ENCODE measurements at places on chromosomes 5 and 9. TPM values are rescaled to one million over a fixed set of nuclear protein-coding genes. Genes with fewer than 3 reads are reported as not detected.

The IL4 gene
- not detected for total RNA-seq

The UGT3A1 gene
- not detected for total RNA-seq

DNA sequence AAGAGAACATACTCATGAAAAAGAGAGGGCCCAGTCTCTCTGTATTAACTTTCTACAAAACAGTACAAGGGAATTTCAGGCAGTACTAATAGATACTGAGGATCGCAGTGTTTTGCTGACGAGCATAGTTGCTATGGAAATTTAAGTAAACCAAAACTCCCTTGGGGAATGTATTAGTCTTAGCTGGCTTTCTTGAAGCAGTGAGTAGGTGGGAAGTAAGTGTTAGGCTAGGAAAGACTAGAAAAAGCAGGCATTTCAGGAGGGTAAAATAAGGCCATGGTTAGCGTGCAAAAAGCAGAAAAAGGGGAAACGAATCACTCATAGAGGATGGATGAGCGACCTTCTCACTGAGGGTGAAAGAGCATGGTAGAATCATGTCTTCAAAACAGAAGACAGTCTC, 84.3 kb upstream of the ACTBL2 start:
- no peaks in the 10 kb centered on the region for H3K4me1 ChIP-seq
- H3K27me3 ChIP-seq = no peaks in the 10 kb centered on the region
- DNase-seq = no peak
- no peak overlapping the region for H3K27ac ChIP-seq
- no peak overlapping the region for H3K4me3 ChIP-seq

- H3K27ac ChIP-seq = no peak overlapping the region
- H3K4me1 ChIP-seq = no peaks in the 10 kb centered on the region
- H3K27me3 ChIP-seq = no peaks in the 10 kb centered on the region
- no peaks in the 10 kb centered on the region for H3K36me3 ChIP-seq
- no peak for DNase-seq
These were observed 225.8 kb downstream of the MELK start for GRCh38 chr9:36798350-36799065.

The C5orf46 gene
- 50.6 TPM for total RNA-seq

GRCh38 chr5:181042722-181043121, 2.7 kb downstream of the BTNL9 start:
- H3K36me3 ChIP-seq = no peaks in the 10 kb centered on the region
- H3K27me3 ChIP-seq = no peaks in the 10 kb centered on the region
- no peak for DNase-seq
- no peaks in the 10 kb centered on the region for H3K4me1 ChIP-seq

The LRRC26 gene
- total RNA-seq = not detected

DNA sequence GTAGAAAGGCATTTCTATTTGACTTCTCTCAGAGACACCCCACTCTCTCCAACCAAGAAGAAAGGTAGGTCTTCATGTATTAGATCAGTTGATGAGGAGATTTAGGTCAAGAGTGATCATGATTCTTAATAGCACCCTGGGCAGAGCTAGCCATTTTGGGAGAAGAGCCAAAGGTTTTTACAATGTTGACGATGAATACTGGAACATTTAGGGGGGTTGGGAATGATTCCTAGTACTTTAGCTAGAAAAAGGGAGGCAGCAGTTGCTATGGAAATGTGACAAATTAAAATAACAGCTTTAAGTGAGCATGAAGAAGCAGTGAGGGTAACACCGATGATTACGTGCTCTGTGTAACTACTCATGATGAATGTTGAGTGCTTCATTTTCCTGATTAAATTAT, 9.5 kb upstream of the RPS23 start:
- H3K4me1 ChIP-seq = no peaks in the 10 kb centered on the region
- DNase-seq = no peak
- no peaks in the 10 kb centered on the region for H3K36me3 ChIP-seq
- H3K27me3 ChIP-seq = no peaks in the 10 kb centered on the region
- H3K4me3 ChIP-seq = no peak overlapping the region
- no peak overlapping the region for H3K27ac ChIP-seq

DNA sequence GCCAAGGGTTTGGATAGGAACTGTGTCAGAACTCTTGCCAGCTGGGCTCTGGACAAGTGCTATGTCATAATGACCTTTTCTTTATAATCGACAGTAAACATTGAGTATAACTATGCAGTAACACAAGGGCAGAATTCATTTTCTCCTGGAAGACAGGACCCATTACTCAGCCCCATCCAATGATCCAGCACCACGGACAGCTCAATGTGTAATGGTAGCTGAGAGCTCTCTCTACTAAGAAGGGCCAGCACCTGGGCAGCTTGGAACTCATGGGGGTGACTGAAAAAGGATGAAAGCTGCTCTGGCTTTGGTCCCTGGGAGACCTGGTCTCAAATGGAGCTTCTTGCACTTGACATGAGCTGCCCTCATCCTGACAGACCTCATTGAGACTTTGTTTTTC, 347.8 kb downstream of the TRIM32 start:
- no peak overlapping the region for H3K4me3 ChIP-seq
- no peak for DNase-seq
- H3K4me1 ChIP-seq = no peaks in the 10 kb centered on the region
- H3K36me3 ChIP-seq = no peaks in the 10 kb centered on the region

- H3K4me1 ChIP-seq = no peaks in the 10 kb centered on the region
- no peak for DNase-seq
- no peaks in the 10 kb centered on the region for H3K36me3 ChIP-seq
These were observed 59.2 kb downstream of the DAPK1 start for GRCh38 chr9:87556821-87557220.

The LAMC3 gene
- total RNA-seq = 0.54 TPM

DNA sequence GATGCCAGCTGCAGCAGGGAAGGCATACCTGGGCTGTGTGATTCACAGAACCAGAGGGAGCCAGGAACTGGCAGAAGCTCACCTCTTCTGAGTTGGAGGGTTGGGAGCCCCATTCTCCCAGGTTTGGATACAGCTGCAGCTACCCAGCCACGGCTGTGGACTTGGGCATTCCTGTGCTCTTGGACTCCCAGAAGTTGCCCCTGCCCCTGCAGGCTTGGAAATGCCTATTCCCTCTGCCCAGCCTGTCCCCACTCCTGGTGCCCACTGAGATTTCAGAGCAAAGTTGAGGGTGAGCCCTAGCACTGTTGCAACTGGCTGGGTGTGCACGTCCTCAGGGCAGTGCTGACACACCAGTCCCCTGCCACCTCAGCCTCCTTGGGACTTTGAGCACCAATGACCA, 489.7 kb downstream of the SLCO4C1 start:
- no peaks in the 10 kb centered on the region for H3K27me3 ChIP-seq
- no peaks in the 10 kb centered on the region for H3K4me1 ChIP-seq
- no peak for DNase-seq
- no peaks in the 10 kb centered on the region for H3K36me3 ChIP-seq
- H3K27ac ChIP-seq = no peak overlapping the region
- no peak overlapping the region for H3K4me3 ChIP-seq

The ADAMTS6 gene
- total RNA-seq = 11.8 TPM

GRCh38 chr5:14876095-14876494, 4.5 kb upstream of the ANKH start:
- no peak overlapping the region for H3K4me3 ChIP-seq
- DNase-seq = no peak
- H3K36me3 ChIP-seq = no peaks in the 10 kb centered on the region
- H3K4me1 ChIP-seq = peaks cover 2% of the 10 kb centered on the region

GRCh38 chr5:32869216-32869615, 158.1 kb downstream of the NPR3 start:
- no peaks in the 10 kb centered on the region for H3K27me3 ChIP-seq
- H3K36me3 ChIP-seq = no peaks in the 10 kb centered on the region
- DNase-seq = no peak
- no peaks in the 10 kb centered on the region for H3K4me1 ChIP-seq

The CCDC152 gene
- total RNA-seq = 0.81 TPM

The LECT2 gene
- total RNA-seq = not detected

- H3K27me3 ChIP-seq = no peaks in the 10 kb centered on the region
- H3K27ac ChIP-seq = no peak overlapping the region
- no peaks in the 10 kb centered on the region for H3K36me3 ChIP-seq
- no peaks in the 10 kb centered on the region for H3K4me1 ChIP-seq
These were observed 605.1 kb upstream of the KLF4 start for GRCh38 chr9:108094676-108094993.

GRCh38 chr5:23223846-23224245, 283.6 kb upstream of the PRDM9 start:
- H3K4me3 ChIP-seq = no peak overlapping the region
- no peaks in the 10 kb centered on the region for H3K36me3 ChIP-seq
- no peaks in the 10 kb centered on the region for H3K27me3 ChIP-seq
- no peaks in the 10 kb centered on the region for H3K4me1 ChIP-seq
- no peak for DNase-seq

DNA sequence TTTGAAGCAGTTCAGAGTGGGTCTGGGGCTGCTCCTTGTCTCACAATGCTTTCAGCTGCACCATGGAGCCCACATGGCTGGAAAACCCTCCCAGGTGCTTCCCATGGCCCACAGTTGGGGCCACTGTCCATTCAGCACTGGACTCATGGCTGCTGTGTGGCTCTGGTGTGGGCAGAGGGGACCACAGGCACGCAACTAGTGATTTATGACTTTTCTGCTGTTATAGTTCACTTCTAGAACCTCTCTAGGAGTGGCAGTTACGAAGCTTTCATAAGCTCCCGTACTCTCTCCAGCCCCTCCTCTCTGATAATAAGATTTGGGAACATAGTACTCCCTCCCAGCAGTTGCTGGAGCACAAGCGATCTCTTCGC, 29.0 kb downstream of the GLRA1 start:
- H3K4me1 ChIP-seq = peaks cover 11% of the 10 kb centered on the region
- H3K27me3 ChIP-seq = no peaks in the 10 kb centered on the region
- no peak for DNase-seq
- no peaks in the 10 kb centered on the region for H3K36me3 ChIP-seq
- no peak overlapping the region for H3K27ac ChIP-seq
- H3K4me3 ChIP-seq = no peak overlapping the region

- H3K27me3 ChIP-seq = no peaks in the 10 kb centered on the region
- H3K4me1 ChIP-seq = no peaks in the 10 kb centered on the region
- no peaks in the 10 kb centered on the region for H3K36me3 ChIP-seq
- DNase-seq = no peak
These were observed 4.4 kb upstream of the BASP1 start for GRCh38 chr5:17212996-17213395.

GRCh38 chr9:76734716-76735115, 29.5 kb upstream of the PCA3 start:
- DNase-seq = no peak
- H3K27ac ChIP-seq = no peak overlapping the region
- no peak overlapping the region for H3K4me3 ChIP-seq
- no peaks in the 10 kb centered on the region for H3K4me1 ChIP-seq
- no peaks in the 10 kb centered on the region for H3K27me3 ChIP-seq

DNA sequence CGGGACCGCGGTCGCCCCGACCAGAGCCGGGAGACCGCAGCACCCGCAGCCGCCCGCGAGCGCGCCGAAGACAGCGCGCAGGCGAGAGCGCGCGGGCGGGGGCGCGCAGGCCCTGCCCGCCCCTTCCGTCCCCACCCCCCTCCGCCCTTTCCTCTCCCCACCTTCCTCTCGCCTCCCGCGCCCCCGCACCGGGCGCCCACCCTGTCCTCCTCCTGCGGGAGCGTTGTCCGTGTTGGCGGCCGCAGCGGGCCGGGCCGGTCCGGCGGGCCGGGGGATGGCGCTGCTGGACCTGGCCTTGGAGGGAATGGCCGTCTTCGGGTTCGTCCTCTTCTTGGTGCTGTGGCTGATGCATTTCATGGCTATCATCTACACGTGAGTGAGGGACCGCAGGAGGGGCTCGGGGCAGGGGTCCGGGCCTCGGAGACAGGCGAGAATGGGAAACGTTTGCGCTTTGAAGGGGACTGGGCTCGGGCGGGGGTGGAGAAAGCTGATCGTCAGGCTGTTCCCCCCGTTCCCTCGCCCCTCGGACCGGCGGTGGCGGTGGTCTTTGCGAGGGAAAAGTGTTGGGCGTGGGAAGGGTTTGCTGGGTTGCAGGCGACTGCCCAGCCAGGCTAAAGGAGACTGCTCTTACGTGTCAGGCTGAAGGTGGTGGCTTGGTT, 457 bp downstream of the UGCG start:
- peaks cover 17% of the 10 kb centered on the region for H3K4me1 ChIP-seq
- H3K36me3 ChIP-seq = no peaks in the 10 kb centered on the region
- H3K4me3 ChIP-seq = peak overlapping the region; percentile 95
- H3K27me3 ChIP-seq = no peaks in the 10 kb centered on the region
- peak; percentile 7 for DNase-seq

The PCDHB11 gene
- 10.6 TPM for total RNA-seq

DNA sequence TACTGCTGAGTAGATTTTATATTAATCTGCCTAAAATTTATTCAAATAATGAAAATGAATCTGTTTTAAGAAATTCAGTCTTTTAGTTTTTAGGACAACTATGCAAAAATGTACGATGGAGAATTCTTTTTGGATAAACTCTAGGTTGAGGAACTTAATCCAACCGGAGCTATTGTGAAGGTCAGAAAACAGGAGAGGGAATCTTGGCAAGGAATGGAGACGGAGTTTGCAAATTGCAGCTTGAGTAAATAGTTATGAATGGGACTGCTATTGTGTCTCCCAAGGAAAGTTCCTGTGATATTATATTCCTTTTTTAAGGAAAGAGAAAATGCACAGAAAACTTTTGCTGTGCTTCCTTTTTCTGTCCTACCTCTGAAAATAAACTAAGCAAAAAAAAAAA, 67.9 kb downstream of the IQGAP2 start:
- DNase-seq = no peak
- H3K27me3 ChIP-seq = no peaks in the 10 kb centered on the region

The GPR21 gene
- not detected for total RNA-seq

DNA sequence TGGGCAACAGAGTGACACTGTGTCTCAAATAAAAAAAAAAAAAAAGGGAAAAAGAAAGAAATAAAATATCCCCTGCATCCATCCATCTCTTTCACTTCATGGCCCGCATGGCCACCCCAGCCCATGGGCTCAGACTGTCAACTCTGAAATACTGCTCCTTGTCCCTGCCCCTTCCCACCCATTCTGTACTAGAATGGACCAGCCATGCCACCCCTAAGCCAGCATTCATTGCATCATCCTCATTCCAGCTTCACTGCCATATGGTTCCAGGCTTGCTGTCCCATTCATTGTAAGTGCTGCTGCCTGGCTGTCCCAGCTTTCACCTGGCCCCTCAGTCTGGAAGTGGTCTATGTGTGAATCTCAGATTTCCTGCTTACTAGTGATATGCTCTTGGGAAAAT, 46.2 kb downstream of the SPRY4 start:
- H3K27ac ChIP-seq = no peak overlapping the region
- no peak overlapping the region for H3K4me3 ChIP-seq
- peaks cover 15% of the 10 kb centered on the region for H3K4me1 ChIP-seq
- DNase-seq = no peak
